ENCODE measurements at places on chromosomes 5 and 9. TPM values are rescaled to one million over a fixed set of nuclear protein-coding genes. Genes with fewer than 3 reads are reported as not detected.
A peak's percentile ranks its signal among the peaks of the same experiment; 100 is the strongest.

GRCh38 chr5:124277767-124278545 is 468.5 kb downstream of the ZNF608 start:
- no peaks in the 10 kb centered on the region for H3K27me3 ChIP-seq
- no peak overlapping the region for H3K27ac ChIP-seq
- H3K4me1 ChIP-seq: peaks cover 7% of the 10 kb centered on the region
- H3K36me3 ChIP-seq: no peaks in the 10 kb centered on the region
- no peak overlapping the region for H3K4me3 ChIP-seq

DNA sequence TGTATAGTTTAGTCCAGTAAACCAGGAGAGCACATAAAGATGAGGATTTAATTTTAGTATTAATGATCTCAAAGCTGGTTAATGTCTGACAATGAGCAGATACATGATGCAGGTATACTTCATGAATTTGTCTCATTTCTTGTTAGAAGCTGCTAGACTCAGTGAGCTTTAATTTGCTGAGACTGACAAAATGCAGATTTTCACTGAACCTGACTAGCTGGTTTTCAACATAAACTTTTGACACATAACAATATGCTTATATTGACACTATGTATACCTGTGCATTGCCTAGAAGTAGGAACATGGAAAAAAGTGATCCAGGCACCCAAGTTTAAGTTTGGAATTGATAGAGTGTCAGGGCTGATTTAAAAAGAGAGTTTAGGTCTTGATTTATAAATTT is 10.8 kb downstream of the UBLCP1 start:
- no peaks in the 10 kb centered on the region for H3K4me1 ChIP-seq

GRCh38 chr5:67259548-67260215 is 63.1 kb upstream of the CD180 start:
- H3K27me3 ChIP-seq: no peaks in the 10 kb centered on the region
- H3K36me3 ChIP-seq: peaks cover 2% of the 10 kb centered on the region
- H3K4me3 ChIP-seq: no peak overlapping the region
- DNase-seq: no peak
- H3K27ac ChIP-seq: no peak overlapping the region

- no peak for DNase-seq
- no peaks in the 10 kb centered on the region for H3K4me1 ChIP-seq
- H3K27me3 ChIP-seq: peaks cover 2% of the 10 kb centered on the region
Measured at GRCh38 chr5:91635950-91636734, 253.0 kb upstream of the ARRDC3 start.

- no peaks in the 10 kb centered on the region for H3K27me3 ChIP-seq
- H3K4me1 ChIP-seq: peaks cover 34% of the 10 kb centered on the region
- no peak overlapping the region for H3K4me3 ChIP-seq
- DNase-seq: no peak
- H3K36me3 ChIP-seq: peaks cover 3% of the 10 kb centered on the region
Measured at GRCh38 chr5:103441523-103441922, 121.1 kb downstream of the NUDT12 start.

GRCh38 chr9:38018958-38019602 is 49.9 kb downstream of the SHB start:
- peak overlapping the region; percentile 34 for H3K4me3 ChIP-seq
- DNase-seq: no peak
- H3K27ac ChIP-seq: peak overlapping the region; percentile 91
- H3K27me3 ChIP-seq: no peaks in the 10 kb centered on the region
- H3K36me3 ChIP-seq: no peaks in the 10 kb centered on the region
- peaks cover 69% of the 10 kb centered on the region for H3K4me1 ChIP-seq

GRCh38 chr5:153974131-153974812 is 64.4 kb downstream of the FAM114A2 start:
- peaks cover 14% of the 10 kb centered on the region for H3K27me3 ChIP-seq
- no peak for DNase-seq
- H3K36me3 ChIP-seq: no peaks in the 10 kb centered on the region
- H3K4me3 ChIP-seq: no peak overlapping the region
- H3K27ac ChIP-seq: no peak overlapping the region

DNA sequence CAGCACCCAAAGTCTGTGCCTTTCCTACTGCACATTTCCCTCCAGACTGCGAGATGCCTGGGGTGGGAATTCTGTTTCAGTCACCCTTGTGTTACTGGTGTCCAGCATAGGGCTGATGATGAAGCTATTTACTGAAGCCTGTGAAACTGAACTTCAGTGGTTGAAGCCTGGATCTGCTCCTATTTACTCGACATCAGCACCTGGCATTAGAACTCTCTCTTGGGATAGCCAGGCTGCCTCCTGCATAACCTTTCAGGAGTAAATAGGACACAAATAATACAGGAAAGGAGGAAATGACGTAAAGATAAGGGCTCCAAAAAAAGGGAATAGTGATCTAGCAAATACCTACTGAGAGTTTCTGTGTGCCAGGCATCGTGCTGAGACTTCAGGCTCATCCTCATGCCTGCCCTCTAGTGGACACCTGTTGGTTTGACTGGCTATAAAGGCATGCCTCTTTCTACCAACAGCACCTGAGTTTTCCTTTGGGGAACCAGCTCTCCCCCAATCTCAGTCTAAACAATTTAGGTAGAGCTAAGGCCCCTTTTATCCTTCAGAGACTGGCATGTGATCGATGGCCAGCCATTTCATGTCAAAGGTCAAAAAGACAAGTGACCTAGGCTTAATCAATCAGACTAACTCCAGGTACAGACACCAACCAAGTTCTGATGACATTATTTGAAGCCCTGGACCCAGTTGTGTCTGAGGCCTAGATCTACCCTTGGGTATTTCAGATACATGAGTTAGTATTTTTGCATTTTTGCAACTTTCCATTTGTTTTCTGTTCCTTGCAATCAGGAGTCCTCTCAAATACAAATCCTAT is 192.1 kb upstream of the TRIM32 start:
- H3K27ac ChIP-seq: no peak overlapping the region
- H3K36me3 ChIP-seq: no peaks in the 10 kb centered on the region
- H3K27me3 ChIP-seq: no peaks in the 10 kb centered on the region
- no peak overlapping the region for H3K4me3 ChIP-seq
- peaks cover 12% of the 10 kb centered on the region for H3K4me1 ChIP-seq

Gene SNCB
- not detected for total RNA-seq

Gene SLC31A1
- total RNA-seq: 22.1 TPM

Gene HRH2
- not detected for total RNA-seq

Gene OR1L1
- not detected for total RNA-seq

Gene RETREG1
- total RNA-seq: 0.91 TPM

Gene ADAMTS12
- 15.5 TPM for total RNA-seq

Data from osteocyte (in vitro differentiated cells).